Diencephalon (tissue), 1 donor: ENCODE measurements at places on chromosomes 3 and 15. TPM values are rescaled to one million over a fixed set of nuclear protein-coding genes. Genes with fewer than 3 reads are reported as not detected.

MRPS25 gene
- 28.6 TPM for total RNA-seq

HCN4 gene
- 5.1 TPM for total RNA-seq

ANKRD28 gene
- total RNA-seq, result 90.7 TPM

MANF gene
- total RNA-seq, result 34.6 TPM

CLK3 gene
- 29.3 TPM for total RNA-seq

GJD2 gene
- total RNA-seq, result 21.9 TPM

PLSCR4 gene
- total RNA-seq, result 30.2 TPM

FSTL1 gene
- total RNA-seq, result 43.6 TPM

TRPM1 gene
- total RNA-seq, result not detected

CFAP91 gene
- total RNA-seq, result 12.9 TPM

GOLGA8O gene
- 0.46 TPM for total RNA-seq

GLDN gene
- total RNA-seq, result 5.3 TPM

CSPG5 gene
- total RNA-seq, result 206 TPM

TNNC1 gene
- not detected for total RNA-seq

MAGI1 gene
- 108 TPM for total RNA-seq

DUOX1 gene
- under 0.01 TPM for total RNA-seq

ITIH1 gene
- not detected for total RNA-seq

GRAMD2A gene
- 4.4 TPM for total RNA-seq

PLOD2 gene
- total RNA-seq, result 45.0 TPM

ZPLD1 gene
- 0.46 TPM for total RNA-seq

CCR4 gene
- not detected for total RNA-seq

HAPLN3 gene
- 13.8 TPM for total RNA-seq

GOLGA8H gene
- 2.1 TPM for total RNA-seq

COMMD2 gene
- total RNA-seq, result 66.7 TPM

NSMCE3 gene
- total RNA-seq, result 14.5 TPM

IL5RA gene
- total RNA-seq, result 11.1 TPM

ERC2 gene
- total RNA-seq, result 126 TPM

CTDSPL2 gene
- 92.5 TPM for total RNA-seq

SLC6A20 gene
- 5.1 TPM for total RNA-seq

FANCD2OS gene
- total RNA-seq, result not detected

CELSR3 gene
- 30.4 TPM for total RNA-seq

PCSK6 gene
- 17.8 TPM for total RNA-seq

ZBTB20 gene
- total RNA-seq, result 61.1 TPM

LNP1 gene
- total RNA-seq, result 16.6 TPM

P4HTM gene
- total RNA-seq, result 68.3 TPM

SLC22A14 gene
- total RNA-seq, result 0.69 TPM

ZBTB47 gene
- 29.3 TPM for total RNA-seq

ZIC1 gene
- total RNA-seq, result 136 TPM

SLC38A3 gene
- total RNA-seq, result 6.5 TPM

MEX3B gene
- 38.1 TPM for total RNA-seq
